NCI-H2081 treated with DMSO at 0.1 percent for 48 hours (cell line): ENCODE measurements at places on chromosomes 2 and 18.
A peak's percentile ranks its signal among the peaks of the same experiment; 100 is the strongest.

- no peak for DNase-seq
Measured at GRCh38 chr18:58635891-58636290, 7.0 kb upstream of the ALPK2 start.

DNA sequence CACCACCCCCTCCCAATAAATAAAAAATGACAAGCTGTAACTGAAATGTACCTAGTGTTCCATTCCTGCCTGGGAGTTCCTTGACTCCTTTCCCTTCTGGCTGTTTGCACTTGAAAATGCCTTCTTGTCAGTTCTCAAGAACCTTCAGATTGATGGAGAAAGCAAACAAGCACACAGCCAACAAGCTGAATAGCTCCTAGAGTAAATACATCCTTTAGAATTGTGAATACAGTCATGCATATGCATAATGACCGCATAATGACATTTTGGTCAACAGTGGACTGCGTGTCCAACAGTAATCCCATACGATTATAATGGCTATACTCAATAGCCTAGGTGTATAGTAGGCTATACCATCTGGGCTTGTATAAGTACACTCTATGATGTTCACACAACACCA, 97.0 kb downstream of the LYPD6 start:
- DNase-seq, result no peak

DNA sequence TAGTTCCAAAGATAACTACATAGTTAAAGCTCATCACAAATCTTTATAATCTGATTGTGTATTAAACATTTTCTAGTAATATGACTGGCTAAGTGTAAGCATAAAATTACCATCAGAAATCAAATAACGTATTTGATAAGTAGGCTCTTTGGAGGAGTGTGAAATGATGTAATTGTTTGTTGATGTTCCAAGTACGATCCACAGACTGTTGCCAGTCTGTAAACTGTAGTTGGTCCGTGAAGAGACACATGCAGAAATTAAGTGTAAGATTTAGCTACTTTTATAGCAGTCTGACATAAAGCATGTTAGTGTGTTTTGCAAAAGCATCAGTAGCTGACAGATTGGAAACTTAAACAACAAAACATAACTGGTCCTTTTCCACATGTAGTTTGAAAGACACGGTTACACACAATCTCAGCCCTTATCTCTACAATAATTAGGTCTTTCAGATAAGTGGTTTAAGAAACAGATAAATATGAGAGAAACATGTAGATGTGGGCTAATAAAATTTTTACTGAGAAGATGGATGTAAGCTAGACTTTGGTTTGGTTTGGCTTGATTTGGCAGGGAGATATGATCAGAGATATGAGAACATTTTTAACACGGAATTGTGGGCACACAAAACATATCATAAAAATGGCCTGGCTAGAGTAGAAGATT, 115.0 kb upstream of the EPB41L5 start:
- DNase-seq, result no peak

- no peak for DNase-seq
Measured at GRCh38 chr2:96626553-96626942, 11.6 kb downstream of the KANSL3 start.

GRCh38 chr2:117760916-117761315, 53.6 kb upstream of the DDX18 start:
- DNase-seq, result no peak

DNA sequence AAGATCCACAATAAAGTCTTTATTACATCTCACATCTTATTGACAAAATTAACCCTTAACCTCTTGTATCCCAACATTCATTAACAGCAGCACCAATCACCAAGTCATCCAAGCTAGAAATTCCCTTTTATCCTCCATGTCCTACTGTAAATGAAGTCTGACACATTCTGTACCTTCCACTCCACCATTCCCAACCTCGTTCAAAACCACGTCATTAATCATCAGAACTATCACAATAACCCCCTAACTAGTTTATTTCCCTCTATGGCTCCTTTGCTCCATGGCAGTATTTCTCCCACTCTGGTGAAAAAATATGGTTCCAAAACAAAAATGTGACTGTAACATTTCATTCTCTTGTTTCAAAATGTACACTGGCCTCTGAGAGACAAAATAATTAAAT, 1626.2 kb downstream of the LRP1B start:
- DNase-seq, result no peak

DNA sequence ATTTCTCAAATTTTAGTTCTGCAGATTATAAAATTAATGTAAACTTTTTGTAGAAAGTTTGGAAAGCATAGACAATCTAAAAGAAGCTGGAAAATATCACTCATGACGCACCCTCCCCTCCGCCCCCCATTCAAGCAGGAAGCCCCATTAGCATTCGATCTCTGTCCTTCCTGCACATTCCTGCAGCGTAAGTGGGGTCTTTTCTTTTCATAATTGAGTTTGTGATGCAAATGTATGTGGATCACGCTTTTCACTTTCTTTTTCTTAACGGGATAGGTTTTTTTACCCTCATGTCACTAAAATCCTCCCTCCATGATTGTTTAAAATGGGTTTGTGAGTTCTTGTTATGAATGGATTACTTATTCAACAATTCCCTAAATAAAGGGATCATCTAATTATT, 181.7 kb upstream of the HDAC4 start:
- DNase-seq, result no peak

- DNase-seq, result peak; percentile 55
Measured at GRCh38 chr2:9003616-9004337, at the start of gene MBOAT2. Gene MBOAT2 (minus strand): TSS chr2:9003684. CDS start chr2:9003614, 70 bp downstream.

DNA sequence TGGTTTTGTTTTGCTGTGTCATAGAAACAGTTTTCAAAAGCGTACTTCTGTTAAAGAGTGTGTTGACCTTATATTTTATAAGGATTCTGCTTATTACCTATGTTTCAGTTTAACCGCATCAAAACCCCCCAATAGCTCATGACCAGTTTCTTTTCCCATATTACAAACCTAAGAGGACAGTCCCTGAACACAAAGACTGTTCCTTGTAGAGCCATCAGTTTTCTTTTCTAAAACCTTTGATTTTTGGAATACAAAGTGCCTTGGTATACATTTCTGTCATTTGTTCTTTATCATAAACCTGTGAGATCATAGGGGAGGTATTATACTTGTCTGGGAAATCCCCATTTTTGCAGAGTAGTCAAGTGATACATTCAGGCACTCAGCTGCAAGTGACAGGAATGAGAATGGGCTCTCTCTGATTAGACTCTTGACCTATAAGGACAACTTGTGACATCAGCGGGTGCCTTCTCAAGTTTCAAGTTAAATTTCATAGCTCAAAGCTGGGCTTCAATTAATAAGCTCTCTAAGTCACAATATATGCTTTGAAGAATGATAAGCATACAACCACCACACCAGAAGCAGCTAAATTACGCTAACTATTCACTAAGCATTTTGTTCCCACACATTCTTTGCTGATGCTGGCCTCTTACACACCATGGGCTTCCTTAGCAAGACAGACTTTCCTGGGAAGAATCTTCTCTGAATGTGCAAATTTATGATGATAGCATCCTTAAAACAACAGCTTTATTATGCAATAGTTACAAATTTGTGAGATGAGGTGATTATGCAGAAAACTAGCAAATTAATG, 97.5 kb upstream of the CD302 start:
- DNase-seq, result no peak

- no peak for DNase-seq
Measured at GRCh38 chr2:28779001-28779400, 27.4 kb downstream of the PPP1CB start.

DNA sequence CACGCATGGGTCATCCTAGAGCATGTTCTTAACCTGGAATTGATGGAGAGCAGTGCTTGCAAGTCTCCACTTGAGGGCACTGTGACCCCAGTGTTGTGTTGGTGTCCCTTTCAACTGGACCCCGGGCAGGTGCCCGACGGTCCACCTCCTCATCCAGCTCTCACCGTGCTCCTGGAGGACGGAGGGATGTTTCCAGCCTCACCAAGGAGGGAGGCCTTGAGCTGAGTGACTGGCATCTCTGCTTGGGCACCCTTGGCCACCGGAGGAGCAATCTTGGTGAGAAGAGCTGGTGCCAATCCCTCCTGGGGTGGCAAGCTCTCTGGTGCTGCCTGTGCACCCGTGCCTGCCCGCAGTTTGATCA, 45.4 kb upstream of the ASB18 start:
- no peak for DNase-seq

- DNase-seq, result no peak
Measured at GRCh38 chr2:105868060-105868459, 123.3 kb downstream of the NCK2 start.

- DNase-seq, result no peak
Measured at GRCh38 chr2:205138735-205139134, 543.6 kb upstream of the NRP2 start.

DNA sequence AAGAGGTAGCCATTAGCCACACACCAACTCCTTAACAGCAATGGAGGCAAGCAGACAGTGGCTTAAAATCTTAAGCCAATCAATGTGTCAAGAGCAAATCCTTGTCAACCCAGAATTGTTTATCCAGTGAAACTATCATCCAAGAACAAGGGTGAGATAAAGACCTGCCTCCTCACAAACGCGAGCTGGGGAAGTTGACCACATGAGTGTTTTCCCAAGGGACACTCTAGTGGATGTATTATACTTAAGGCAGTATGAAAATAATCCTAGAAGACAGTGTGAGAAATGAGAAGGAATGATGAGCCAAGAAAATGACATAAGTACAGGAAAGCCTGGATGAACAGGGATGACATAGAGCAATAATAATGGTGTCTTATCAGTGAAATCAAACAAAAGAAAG, 209.6 kb downstream of the TWIST2 start:
- no peak for DNase-seq

GRCh38 chr2:47177043-47177565, 22.0 kb upstream of the STPG4 start:
- no peak for DNase-seq

DNA sequence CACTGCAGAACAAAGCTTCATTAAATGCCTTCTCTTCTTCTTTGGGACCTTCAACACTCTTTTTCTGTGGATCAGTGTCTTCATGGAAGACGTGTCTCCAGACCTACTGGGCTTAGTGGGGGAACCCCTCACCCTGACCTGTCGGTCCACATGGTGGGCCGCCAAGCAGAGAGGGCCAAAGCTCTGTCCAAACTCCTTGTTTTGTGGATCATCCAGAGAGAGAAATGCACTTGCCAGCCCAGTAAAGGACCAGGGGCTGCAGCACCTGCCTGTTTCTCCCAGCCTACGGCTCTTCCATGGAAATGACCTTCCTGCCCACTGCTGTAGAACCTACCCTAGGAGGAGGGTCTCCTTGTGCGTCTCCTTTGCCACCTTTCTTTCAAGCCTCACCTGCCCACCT, 25.9 kb downstream of the DYSF start:
- no peak for DNase-seq

GRCh38 chr2:207506426-207506825, 23.3 kb upstream of the CREB1 start:
- DNase-seq, result no peak

- no peak for DNase-seq
Measured at GRCh38 chr18:519019-519879, 18.7 kb upstream of the COLEC12 start.

GRCh38 chr2:31131871-31132270, 6.4 kb downstream of the GALNT14 start:
- DNase-seq, result no peak

GRCh38 chr2:134128746-134129145, 125.1 kb upstream of the MGAT5 start:
- no peak for DNase-seq
